Stomach (tissue), 19 donors: ENCODE measurements at places on chromosomes 1 and 21.

DNA sequence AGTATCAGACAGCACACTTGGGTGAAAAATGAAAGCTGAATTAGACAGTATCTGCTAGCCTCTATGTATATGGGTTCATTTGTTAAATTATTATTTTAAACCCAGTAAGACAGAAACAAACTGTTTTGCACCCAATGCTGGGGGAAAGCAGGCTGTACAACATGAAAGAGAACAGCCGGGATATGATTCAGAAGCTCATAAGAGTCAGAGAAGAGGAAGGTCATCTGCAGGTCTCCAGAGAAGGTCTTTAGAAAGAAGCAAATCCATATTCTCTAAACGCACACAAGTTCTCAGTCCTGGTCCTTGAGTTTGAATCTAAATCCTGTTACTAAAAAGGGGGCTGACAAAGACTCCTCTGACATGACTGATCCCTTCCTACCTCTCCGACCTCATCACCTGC is 155.1 kb downstream of the SIPA1L2 start:
- DNase-seq: no peak

GRCh38 chr1:54875000-54875399 is 12.0 kb downstream of the DHCR24 start:
- no peak for DNase-seq

DNA sequence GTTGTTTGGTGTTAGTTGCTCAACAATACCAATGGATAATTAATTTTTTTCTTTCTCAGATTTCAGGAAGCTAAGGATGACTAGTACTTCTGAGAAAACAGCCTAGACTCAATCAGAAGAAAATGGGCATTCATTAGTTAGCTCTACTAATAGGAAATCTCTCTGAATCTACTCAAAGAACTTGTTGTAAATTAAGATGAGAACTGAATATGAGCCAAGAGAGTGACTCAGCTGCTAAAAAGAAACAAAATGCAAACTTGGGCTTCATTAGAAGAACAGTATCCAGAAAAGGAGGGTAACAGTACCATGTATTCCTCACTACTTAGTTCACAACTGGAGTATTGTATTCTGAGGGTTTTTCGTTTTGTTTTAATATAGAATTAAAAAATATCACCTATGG is 12.5 kb downstream of the FOXJ3 start:
- DNase-seq: no peak

- DNase-seq: no peak
Observed at GRCh38 chr1:66446261-66447001, 87.5 kb upstream of the SGIP1 start.

DNA sequence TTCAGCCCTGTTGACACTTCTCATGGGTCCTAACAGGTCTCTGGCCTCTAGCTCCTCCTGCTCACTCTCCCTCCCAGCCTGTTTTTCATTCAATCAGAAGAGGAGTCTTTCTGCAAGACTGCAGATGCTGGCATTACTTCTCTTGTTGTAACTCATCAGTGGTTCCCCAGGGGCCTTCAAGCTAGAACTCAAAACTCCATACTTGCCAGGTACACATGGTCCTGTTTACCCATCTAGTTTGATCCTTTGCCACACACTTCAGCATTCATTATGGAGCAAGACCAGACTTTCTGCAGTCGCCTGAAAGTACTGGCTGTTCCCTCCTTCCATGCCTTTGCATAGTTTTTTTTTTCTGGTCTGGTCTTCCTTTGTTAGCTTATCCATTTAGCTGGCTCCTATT is 47.9 kb downstream of the SERBP1 start:
- DNase-seq: no peak
